ENCODE measurements at places on chromosomes 4 and X. TPM values are rescaled to one million over a fixed set of nuclear protein-coding genes. Genes with fewer than 3 reads are reported as not detected.

Gene RASSF6
- 1.1 TPM for total RNA-seq

Gene OTC
- not detected for total RNA-seq

Gene PNMA3
- 0.13 TPM for total RNA-seq

Gene PF4V1
- not detected for total RNA-seq

Gene CT45A2
- total RNA-seq, result not detected

Gene WWC2
- total RNA-seq, result 15.7 TPM

Gene CXCL1
- total RNA-seq, result 11.7 TPM

Gene EXOC1L
- total RNA-seq, result not detected

Gene NUDT10
- total RNA-seq, result 0.62 TPM

Gene WDR13
- 49.7 TPM for total RNA-seq

Measured in A549 treated with RU486 at 1 μM for 4 hours (cell line).